Activated T-helper 1 cell treated with anti-CD3 and anti-CD28 coated beads, Interleukin-2, amount 50 U/mL, for 16 hours (primary cell): ENCODE measurements at places on chromosomes 5 and 9.

DNA sequence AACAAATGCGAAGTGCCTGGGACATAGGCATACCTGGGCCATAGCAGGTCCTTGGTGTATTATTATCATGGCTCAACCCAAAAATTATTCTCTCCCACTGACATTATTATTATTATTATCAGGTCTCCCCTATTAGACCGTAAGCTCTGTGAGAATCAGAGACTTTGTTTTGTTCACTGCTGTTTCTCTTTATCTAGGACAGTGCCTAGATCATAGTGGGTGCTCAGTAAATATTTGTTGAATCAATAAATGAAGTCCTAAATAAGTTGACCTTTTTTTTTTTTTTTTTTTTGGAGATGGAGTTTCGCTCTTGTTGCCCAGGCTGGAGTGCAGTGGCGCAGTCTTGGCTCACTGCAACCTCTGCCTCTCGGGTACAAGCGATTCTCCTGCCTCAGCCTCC is 4.9 kb upstream of the TMEFF1 start:
- DNase-seq = no peak

DNA sequence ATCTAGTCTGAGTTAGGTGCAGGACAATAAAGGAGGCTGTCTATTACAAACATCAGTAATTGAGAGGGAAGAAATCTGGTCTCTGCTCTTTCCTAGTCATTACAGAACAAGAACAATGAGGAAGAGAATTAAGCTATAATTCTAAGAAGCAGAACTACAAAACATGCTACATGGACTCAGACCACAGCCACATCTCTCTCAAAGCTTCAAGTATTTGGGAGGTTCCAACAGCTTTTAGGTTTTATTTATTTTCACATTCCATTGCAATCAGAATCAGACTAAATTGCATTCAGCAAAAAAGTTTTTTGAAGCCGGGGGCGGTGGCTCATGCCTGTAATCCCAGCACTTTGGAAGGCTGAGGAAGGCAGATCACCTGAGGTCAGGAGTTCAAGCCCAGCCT is 1.1 kb upstream of the GRPEL2 start:
- no peak for DNase-seq

DNA sequence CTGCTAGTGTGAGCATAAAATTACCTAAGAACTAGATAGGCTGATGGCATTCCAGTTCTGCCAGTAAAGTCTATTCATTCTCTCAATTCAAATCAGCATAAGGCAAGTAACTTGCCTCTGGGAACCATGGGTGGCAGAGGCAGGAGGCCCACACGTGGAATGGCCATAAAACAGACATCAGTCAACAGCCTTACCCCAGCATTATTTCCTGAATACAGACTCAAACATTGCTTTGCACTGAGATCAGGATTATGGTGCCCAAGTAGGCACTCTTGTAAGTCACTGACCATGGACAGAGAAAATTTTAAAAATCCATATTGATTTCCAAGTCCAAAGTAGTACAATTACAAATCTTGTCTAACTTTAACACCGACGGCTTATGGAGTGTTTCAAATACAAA is 157.7 kb downstream of the NR2F1-AS1 start:
- DNase-seq = no peak

DNA sequence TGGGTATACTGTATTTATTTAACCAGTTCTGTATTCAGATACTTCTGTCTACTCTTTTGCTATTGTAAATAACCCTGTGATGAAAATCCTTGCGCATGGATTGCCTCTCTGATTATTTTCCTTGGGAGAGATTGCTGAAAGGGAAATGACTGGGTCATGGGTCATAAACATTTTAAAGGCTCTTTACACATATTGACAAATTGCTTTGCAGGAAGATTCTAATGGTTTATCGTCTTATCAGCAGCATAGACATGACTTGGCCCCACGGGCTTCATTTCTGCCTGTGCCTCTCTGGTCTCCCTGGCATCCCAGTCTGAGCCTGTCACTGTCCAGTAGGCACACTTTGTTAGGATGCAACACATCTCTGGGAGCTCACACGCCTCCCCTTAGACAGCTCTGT is 52.3 kb downstream of the RGS3 start:
- no peak for DNase-seq

- DNase-seq = no peak
Measured at GRCh38 chr5:122741681-122742080, 33.2 kb upstream of the SNX2 start.

DNA sequence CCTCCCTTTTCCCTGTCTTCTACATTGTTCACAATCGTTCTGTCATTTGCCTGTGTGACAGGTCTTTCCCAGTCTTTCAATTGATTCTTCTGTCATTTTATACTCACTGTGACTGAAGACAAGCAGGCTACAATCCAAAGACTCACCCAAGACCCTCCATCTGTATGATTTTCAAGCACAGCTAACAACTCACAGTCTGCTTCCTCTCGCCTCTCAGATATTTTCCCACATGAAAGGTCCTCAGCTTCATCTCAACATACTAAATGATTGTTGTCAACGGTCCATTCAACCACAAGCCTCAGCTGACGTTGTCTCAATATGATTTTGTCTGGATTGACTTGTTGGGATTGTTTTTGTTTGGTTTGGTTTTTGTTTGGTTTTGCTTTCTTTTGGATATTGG is 346.5 kb downstream of the NFIB start:
- DNase-seq = no peak

- DNase-seq = no peak
Measured at GRCh38 chr9:134474055-134474370, 147.8 kb downstream of the RXRA start.

GRCh38 chr5:42374679-42375273 is 48.5 kb upstream of the GHR start:
- no peak for DNase-seq

- DNase-seq = no peak
Measured at GRCh38 chr5:178107756-178108310, 5.5 kb upstream of the N4BP3 start.

DNA sequence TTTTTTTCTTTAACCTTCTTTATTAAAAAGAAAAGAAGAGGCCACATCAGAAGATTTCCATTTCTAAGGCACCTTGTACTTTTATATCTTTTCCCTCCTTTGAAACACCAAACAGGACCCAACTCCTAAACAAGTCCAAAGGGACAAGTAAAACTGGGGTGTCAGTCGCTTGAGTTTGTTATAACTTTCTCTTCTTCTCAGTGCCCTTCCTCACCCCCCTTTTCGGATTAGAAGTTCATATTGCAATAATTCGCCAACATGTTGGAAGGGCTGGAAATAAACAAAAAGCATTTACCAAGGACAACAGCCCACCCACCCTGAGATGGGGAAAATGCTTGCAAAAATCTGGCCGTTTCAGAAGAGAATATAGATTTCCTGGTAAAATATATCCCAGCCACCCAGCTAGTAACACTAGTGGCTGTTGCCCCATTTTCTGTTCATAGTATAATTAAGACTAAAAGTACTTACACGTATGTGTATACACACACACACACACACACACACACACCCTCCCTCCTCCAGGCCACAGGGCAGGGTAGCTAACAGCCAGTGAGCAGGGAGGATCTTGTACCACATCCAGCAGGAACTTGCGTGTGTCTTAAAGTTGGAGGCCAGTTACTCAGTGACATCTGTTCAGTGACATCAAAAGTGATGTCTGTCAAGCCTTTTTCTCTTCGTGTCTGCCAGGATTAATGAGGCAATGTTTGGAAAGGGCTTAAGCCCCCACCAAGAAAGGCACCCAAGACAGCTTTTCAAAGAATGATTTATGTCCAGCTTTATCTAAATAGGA is 149.1 kb upstream of the KLF4 start:
- no peak for DNase-seq

DNA sequence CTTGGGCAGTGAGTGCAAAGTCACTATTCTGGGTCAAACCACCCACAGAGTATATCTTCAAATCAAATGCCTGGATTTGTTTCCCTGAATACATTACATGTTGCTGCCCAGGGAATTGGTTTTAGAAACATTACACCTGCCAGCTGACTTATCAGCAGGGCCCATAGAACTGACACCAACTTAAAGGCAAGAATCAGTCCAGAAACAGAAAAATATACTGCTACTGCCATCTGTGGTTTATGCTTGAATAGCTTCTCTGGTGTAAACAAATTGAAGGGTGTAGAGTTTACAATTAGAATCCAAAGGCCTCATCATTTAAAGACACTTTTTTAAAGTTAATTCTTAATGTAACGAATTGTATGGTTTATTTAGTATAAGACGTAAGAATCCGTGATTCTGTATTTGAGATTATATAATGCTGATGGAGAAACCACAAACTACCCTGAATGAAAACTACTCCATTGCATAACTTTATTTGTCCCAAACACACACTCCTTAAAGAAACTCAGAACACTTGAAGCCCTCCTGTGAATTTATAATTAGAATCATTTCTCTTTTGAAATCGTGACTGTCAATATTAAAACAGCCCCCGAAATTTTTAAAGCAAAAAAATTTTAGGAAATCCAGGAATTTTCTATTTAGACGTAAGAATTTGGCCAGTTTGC is 6.2 kb downstream of the NR6A1 start:
- no peak for DNase-seq

GRCh38 chr9:95570150-95570549 is 53.4 kb upstream of the PTCH1 start:
- no peak for DNase-seq

- no peak for DNase-seq
Measured at GRCh38 chr5:163434401-163434866, 3.0 kb upstream of the CCNG1 start.

- no peak for DNase-seq
Measured at GRCh38 chr9:91541734-91542133, 118.1 kb upstream of the NFIL3 start.

GRCh38 chr5:124259017-124259416 is 487.4 kb downstream of the ZNF608 start:
- DNase-seq = no peak

GRCh38 chr9:93117924-93118862 is 15.9 kb downstream of the NINJ1 start:
- DNase-seq = no peak

DNA sequence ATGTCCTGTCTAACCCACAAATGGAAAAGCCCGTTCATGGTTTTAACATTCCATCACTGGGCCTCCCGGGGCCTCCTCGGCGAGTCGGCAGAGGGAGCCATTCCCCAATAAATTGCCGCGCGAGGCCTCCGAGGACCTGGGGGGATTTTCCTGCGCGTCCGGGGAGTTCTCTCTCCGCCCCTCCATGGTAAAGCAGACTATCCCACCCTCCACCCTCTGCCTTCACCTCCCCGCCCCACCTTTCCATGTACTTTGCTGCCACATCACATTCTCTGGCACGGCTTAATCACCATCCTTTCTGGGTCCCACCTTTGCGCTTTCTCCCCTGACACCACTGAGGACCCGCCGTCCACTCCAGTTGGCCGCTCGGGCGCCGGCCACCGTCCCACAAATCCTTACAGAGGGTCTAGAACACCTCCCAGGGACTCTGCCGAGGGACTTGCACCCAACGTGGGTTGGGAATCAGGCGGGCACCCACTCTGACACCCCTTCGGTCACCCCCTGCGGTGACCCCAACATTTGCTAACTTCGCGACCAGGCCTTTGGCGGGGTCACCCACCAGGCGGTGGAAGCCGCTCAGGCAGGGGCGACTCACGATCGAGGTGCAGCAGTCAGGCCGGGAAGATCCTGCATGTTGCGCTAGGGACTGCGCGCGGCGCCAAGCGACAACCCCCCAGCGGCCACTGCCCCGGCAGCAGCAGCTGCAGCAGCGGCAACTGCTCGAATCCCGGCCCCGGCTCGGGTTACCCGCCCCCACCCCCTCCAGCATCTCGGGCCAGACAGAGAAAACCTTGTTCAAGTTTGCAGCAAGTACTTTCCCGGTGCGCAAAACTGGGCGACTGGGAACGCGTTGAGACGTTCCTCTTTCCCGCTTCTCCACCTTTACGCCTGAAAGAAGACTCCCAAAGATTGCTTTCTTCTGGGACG is at the start of gene MEGF10:
Gene MEGF10, plus strand, starts transcription at position 778 of the 927 bp plus-strand sequence. CDS start 40,513 bp downstream, outside the sequence.
- no peak for DNase-seq

DNA sequence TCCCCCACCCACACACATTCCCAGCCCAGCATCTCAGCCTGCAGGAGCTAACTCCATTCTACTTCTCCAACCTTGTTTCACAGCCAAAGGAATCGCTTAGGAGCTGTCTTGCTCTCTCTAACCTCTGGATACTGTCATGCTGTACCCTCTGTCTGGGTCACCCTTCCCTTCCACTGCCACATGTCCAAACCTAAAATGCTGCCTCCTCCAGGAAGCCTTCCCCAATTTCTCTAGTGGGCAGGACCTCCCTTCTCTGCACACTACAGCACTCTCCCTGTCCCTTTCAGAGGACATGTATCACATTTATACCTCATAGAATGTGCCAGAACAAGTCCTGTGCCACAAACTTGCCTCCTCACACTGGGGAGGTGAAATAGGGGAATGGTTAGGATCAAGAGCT is 30.8 kb downstream of the WHRN start:
- DNase-seq = no peak

DNA sequence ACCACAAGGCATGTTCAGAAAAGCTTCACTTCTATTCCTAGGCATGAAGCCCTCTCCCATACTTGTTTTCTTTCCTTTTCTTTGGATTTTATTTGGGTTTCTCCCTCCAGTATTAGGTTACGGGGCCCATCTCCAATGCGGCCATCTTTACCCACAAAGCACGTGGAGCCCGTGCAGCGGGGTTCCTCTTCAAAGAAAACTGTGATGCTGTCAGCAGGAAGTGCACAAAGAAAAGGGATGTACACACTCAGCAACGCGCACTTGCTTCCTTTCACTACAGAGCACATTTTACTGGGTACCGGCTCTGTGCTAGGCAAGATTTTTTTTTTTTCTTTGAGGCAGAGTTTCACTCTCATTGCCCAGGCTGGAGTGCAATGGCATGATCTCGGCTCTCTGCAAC is 106.6 kb downstream of the COL23A1 start:
- no peak for DNase-seq

DNA sequence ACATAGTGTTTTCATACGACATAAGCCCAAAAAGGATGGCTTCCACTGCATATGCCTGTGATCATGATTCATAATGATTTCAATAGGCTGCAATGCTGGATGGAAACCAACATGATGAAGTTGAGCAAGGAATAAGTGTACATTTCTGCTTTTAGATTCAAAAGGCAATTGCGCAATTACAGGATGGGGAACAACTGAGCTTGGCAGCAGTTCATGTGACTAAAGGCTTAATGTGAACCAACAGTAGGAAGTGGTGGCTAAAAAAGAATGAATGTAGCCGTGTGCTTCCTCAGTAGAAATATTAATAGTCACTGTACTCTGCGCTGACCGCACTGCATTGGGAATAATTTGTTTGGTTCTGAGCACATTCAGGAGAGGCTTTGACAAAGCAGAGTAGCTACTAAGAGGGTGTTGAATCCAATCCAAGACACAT is 51.2 kb downstream of the SLC1A3 start:
- DNase-seq = no peak

- DNase-seq = no peak
Measured at GRCh38 chr9:19193029-19193324, 37.5 kb upstream of the DENND4C start.
